GM23248 (cell line): ENCODE measurements at places on chromosomes 3 and 15. TPM values are rescaled to one million over a fixed set of nuclear protein-coding genes. Genes with fewer than 3 reads are reported as not detected.

Gene CLDN18
- not detected in 2 replicates for total RNA-seq

Gene MYLK
- total RNA-seq: 157 and 174 TPM in 2 replicates

Gene CADPS
- total RNA-seq: 4.1 and 11.4 TPM in 2 replicates

Gene PTX3
- 267 and 300 TPM in 2 replicates for total RNA-seq

DNA sequence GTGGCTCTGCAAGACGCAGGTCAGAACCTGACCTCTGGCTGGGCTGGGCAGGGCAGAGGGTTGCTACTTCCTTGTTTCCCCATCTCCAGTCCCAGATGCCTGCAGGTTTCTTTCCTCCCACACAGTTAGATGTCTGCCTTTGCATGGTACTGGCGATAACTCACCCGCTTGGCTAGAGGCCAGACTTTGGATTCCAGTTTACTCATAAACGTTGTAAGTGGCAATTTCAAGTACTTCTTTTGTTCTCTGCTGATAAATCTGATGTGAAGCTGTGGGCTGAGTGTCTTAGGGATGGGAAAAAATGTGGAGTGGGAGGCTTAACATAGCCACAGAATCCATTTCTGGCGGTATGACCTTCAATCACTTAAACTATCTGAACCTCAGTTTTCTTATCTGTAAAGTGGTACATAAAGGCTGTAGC, 194.2 kb downstream of the EBLN2 start:
- peak; percentile 93 for DNase-seq

DNA sequence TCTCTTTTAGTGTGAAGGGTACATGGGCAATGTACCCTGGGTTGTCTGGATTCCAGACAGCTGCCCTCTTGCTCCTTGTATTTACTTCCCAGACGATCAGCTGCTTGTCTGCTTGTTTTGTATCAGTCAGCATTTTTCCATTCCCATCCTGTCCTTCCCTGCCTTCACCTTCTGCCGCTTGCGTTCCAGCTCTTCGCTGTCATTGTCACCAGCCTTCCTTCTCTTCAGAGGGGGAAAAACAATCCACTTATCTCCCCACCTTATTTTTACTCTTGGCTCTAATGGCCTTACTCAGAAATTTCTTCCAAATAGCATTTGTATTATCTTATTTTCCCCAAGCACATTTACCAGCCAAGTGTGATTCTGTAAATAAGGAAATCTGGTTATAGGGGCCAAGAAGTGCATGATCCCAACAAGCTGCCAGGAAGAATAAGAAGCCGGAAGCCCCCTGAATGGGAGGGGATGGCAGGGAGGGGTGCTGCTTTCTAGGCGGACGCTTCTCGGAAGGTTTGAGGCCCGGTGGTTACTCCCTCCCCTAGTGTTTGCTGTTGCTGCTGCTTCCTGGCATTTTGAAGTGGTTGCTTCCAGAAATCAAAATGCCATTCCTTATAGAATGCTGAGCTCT, 497.6 kb downstream of the NTRK3 start:
- DNase-seq: no peak
